Activated T-helper 1 cell treated with Interleukin-2 at 50 U/mL for 16 hours (primary cell): ENCODE measurements at places on chromosomes 6 and 20.

DNA sequence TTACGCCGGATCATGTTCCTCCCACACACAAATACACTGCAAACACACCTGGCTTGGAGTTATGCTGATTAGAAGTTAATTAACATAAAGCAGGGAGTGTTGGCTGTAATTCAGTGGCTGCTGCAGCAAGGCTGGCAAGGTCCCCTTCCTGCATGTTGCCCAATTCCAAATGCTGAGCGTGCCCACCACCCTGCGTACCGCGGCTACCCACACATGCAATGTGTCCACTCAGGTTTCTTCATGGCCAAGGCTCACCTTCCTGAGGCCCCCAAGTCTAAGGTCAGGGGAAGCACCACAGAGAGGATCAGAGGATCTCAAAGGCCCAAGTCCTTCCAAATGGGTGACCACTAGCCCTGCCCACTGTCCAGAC is 11.6 kb upstream of the PRND start:
- DNase-seq = no peak

- no peak for DNase-seq
Measured at GRCh38 chr6:41663568-41663967, 25.3 kb downstream of the MDFI start.

DNA sequence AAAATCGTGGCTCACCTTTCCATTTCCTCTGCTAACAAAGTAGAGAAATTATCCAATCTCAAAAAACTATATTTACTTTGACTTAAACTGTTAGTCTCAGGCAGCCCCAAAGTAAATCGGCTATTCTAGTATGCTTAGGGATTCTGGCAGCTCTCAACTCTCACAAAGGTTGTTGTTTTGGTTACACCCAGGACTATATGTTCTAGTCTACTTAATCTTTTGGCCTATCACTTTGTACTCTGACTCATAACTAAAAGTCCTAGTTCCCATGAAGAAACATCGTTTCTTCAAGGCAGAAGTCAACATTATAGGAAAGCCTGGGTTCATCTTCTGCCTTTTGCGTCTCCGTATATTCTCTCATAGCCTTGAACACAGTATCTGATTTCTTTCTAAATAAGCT is 42.3 kb downstream of the MYLK4 start:
- DNase-seq = no peak

DNA sequence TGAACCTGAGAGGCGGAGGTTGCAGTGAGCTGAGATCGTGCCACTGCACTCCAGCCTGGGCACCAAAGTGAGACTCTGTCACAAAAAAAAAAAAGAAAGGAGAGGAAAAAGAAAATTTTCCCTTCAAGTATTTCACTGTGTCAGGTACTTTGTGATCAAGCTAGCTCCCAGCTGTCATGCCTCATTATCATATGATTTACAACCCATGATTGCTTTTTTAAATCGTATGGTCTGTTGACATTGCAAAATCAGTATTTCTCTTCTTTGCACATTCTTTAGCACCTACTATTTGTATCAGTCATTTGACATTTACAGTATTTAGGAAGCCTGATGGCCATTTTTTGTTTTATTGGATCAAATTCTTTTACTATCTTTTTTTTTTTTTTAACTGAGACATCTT is 22.4 kb downstream of the SASH1 start:
- no peak for DNase-seq

DNA sequence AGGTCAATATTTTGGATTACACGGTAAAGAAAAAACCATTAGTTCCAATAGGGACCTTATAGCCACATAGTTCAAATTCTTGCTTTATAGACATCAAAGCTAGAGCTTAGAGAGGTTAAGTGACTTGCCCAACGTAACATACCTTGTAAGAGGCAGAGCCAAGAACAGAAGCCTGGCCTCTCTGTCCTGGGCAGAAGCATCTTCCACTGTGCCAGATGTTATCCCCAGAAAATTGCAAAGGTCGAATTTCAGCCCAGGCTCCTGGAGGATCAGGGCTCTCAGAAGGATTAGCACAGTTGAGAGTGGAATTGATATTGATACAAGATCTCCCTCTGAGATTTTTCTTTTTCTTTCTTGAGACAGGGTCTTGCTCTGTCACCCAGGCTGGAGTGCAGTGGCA is 6.1 kb downstream of the SMIM28 start:
- DNase-seq = no peak

GRCh38 chr20:10219452-10219791 is 792 bp downstream of the SNAP25 start:
- DNase-seq = peak; percentile 29

DNA sequence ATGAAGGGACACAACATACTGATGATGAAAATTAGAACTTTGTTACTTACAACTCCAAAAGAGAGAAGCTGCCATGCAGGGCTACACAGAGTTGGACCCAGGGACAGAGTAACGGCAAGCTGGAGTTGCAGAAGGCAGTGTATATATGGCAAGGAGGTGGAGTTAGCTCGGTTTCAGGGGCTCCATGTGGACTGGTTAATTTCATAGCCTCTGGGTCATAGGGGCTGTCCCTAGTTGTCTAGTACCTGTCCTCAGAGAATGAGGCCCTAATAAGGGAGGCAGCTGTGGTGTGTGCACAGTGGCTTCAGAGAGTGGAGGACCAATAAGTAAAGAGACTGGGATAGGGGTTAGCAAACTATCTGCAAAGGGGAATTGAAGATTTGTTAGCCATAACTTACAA is 7.9 kb upstream of the ZSCAN12 start:
- no peak for DNase-seq

GRCh38 chr6:95228636-95229035 is 348.7 kb upstream of the MANEA start:
- no peak for DNase-seq

DNA sequence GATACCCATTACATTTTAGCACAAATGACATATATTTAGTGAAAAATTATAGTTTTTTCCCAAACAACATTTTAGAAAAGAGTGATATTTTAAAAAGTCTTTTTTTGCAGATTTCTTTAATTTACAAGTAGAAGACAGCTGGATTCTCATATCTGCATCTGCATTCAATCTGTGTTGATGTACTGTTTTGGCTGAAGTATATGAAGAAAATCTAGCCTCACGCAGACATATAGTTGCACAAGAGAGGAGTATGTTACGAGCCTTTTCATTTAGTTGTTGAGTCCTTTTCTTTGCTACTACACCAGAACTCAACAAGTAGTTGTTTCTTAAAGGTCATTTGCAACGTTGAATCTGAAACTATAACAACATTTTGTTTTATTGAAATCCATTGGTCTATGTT is 314.3 kb upstream of the SUPT3H start:
- DNase-seq = no peak

DNA sequence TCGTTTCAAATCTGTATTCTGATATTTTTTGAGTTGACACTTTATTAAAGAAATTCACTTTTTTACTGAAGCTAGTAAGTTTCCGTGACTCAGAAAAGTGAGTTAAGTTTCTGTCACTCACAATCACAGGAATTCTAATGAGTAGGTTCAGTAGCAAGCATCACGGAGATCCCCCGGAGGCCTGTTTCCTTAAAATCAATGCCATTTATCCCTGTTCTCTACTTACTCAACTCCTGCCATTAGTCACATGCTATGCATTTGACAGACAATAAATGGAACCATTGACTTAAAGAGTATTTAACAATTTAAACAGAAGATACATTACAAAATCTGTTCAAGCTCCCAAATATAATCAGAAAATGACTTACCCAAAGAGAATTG is 9.1 kb downstream of the SLC18B1 start:
- no peak for DNase-seq

DNA sequence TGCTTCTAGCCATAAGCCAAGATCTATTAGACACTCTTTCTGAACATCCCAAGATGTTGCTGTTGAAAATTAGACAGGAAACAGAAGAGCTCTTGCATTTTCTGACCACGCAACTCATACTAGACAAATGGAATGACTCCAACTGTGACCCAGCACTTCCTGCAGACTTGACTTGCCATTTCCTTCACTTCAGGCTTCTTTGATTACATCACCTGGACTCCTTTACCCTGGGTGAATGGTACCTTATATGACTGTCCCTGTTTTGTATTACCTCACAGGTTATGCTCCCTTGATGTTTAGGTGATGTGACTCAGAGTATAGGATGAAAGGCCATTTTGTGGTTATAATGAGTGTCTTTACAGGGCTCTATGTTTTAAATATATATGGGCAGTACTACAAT is 236.1 kb downstream of the BMP2 start:
- DNase-seq = no peak

DNA sequence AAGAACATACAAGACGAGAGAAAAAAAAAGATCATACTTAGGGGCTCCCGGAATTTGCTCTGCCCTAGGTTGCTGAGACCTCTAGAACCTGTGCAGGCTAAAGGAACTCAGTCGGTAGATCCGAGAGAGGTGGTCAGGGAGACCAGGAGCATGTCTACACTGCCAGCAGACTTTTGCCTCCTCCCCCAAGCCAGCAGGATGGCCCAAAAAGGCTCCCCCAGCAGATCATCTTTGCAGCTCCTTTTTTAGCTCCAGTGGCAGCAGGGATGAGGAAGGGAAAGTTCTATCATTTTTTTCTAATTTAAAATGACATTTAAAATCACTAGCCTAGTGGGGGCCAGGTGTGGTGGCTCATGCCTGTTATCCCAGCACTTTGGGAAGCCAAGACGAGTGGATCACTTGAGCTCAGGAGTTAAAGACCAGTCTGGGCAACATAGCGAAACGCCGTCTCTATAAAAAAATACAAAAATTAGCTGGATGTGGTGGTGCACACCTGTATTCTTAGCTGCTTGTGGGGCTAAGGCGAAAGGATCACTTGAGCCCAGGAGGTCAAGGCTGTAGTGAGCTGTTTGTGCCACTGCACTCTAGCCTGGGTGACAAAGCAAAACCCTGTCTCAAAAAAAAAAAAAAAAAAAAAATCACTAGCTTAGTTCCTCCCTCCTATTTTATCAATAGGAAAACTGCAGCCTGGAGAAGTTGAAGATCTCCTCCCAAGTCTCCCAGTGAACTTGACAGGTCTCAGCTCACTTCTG is 69.3 kb upstream of the MYL9 start:
- no peak for DNase-seq

- no peak for DNase-seq
Measured at GRCh38 chr6:98470821-98471220, 363.6 kb upstream of the POU3F2 start.

DNA sequence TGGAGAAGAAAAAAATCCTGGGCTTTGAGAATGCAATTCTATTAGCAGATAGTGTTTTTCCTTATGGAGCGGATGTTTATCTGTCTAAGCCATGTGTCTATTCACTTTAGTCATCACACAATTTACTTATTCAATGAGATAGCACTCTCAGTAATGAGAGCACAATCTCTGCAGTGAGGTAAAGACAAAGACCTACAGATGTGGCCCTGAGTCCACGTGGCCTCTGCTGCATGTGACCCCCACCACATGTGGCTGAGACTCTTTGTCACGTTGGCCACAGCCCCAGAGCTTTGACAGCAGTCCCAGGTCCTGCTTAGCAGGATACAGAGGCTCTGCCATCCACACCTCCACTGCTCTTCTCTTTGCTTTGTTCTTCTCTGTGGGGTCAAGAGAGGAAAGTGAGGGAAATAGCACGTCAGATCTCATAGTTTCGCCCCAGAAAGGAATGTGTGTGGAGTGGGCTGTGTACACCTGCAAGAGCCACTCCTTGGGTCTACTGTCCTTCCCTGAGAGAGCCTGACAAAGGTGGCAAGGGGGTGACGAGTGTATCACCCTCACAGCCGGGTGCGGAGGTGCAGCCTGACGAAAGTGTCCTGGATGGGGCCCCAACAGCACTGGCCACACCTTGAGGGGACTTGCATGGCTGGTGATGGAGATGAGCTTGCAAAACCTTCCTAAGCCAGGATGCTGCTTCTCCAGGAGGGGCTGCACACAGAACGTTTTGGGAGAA is 40.7 kb downstream of the ZNF831 start:
- no peak for DNase-seq

GRCh38 chr20:1882026-1882425 is 13.2 kb upstream of the SIRPA start:
- no peak for DNase-seq

- DNase-seq = no peak
Measured at GRCh38 chr6:80211286-80211685, 104.8 kb downstream of the BCKDHB start.

DNA sequence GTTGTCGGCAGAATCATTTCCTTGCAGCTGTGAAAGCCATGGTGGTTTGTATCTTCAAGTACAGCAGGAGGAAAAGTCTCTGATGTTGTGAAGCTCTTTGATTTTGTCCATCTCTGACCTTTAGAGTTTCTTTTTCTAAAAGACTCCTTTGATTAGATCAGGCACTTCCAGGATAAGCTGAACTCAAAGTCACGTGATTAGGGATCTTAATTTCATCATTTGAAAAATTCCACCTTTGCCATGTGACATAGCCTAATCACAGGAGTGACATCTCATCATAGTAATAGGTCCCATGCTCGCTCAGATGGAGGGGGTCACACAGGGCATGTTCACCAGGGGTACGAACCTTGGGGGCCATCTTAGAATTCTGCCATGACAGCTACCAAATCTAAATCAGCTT is 441.5 kb upstream of the CDH4 start:
- no peak for DNase-seq

DNA sequence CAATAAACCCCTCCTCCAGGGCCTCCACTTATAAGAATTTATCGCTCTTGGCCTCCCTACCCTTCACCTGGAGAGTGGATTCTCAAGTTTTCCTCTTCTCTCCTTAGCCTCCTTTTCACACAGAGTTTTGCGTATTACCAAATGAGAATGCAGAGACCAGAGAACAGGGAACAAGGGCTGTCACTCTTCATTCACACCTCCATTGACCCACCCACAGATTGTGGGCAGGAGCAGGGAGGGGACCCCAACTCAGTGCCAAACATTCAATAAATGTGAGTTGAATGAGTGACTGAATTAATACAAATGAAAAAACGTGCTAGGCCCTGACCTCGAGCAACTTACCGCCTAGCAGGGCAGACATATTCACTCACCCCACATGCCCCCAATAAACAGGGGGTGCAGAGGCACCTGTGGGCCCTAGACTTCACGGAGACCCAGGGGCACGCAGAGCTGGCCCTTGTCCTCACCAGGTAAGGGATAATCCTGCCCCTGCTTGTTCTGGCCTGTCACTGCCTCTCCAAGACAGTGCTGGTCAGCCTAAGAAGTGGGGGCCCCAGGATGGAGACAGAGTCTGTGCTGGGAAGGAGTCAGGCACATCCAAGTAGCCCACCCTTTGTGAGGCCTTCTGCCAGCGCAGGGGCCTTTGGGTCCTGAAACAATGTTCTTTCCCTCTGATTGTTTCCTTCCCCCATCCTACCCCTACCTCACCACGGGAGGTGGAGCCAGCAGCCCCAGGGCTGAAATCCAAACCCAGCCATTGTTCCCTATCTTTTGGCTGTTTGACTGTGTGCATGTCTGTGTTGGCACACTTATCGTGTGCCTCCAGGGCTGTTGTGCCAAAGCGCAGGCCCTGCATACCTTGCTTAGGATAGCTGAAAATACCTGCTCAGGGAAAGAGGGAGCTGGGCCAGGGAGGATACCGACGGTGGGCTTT is 8.4 kb upstream of the TJAP1 start:
- no peak for DNase-seq

- no peak for DNase-seq
Measured at GRCh38 chr20:57483287-57484050, 41.5 kb downstream of the CTCFL start.

DNA sequence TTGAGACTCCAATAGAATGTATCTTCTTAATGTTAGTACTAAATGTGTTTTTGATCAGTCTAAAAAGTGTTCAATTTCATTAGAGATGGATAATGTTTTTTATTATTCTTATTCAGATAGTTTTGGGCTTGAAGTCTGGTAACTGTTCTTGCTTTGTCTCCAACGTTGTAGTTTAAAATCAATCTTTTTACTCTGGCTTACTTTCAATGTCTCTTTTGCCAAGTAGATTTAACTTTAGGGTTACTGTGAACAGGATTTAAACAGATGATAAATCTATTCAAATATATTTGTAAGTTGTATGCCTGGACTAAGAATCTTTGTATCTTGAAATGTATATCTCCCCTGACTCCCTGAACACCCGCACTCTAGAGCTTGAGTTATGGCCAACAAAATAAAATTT is 51.1 kb downstream of the SGK1 start:
- DNase-seq = no peak
